ENCODE measurements at places on chromosomes 3 and 15.

DNA sequence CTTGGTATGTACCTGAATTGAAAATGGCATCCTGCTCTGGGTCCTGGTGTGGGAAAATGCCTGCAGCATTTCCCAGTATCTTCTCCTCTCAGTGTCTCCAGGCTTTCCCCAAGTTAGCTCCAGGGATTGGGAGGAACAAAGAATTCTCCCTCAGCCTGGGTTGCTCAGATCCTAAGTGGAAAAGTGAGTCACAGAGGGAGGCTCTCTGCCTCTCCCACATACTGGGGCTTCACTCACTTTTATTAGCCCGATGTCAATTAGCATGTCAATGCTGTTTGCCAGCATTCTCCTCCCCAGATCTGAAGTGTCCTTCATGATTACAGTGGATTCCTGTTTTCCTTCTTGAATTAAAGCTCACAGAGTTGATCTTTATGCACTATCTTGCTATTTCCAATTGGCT is 655.0 kb downstream of the EPHA3 start:
- no peak for DNase-seq

- DNase-seq = no peak
These were observed 42.9 kb downstream of the PCSK6 start for GRCh38 chr15:101446518-101447167.

DNA sequence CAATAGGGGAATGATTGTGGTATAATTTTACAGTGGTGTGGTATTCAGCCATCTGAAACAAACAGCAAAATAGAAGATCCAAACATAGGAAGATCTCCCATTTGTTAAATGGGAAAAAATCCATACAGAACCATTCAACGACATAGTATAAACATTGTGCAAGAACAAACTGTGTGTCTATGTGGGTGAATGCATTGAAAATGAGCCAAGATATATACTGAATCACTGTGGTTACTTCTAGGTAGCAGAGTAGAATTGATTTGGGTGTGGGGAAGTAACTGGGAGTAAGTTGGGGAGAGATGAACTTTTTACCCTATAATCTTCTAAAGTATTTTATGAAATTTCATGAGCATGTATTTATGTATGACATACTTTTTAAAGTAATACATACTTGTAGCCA is 123.1 kb upstream of the UMPS start:
- no peak for DNase-seq

DNA sequence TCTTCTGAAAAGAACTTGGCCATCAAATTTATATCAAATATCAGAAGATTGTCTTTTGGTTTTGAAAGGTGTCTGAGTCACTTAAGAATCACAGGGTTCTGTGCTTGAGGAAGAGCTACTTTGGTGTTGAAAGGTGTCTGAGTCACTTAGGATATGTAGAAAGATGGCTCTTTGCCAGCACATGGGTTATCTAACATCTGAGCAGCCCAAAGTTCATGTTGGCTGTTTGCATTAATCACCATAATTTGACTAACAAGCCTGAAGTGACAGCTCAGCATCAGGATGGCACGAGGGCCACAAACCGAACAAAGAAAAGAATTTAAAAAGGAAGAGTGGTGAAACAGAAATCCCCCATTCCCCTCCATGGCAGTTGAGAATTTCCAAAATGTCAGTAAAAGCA is 190.5 kb upstream of the CMC1 start:
- DNase-seq = no peak

DNA sequence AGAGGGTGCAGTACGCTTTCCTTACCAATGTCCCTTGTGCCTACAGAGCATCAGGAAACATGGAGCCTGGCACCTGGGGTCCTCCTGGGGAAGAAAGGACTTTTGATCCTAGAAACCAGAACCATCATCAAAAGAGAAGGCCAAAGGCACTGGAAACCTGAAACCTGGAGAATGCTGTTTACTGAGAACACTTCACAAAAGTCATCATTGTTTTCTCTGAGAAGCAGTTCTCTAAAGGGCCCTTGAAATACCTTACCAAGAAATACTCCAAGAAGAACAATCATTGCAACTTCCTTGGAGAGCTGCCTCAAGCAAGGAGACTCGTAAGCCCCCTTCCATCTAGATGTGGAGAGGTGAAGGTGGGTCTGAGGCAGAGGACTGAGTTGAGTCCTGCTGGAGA is 66.0 kb downstream of the TLE3 start:
- no peak for DNase-seq

GRCh38 chr3:132416161-132416560 is 1.1 kb upstream of the DNAJC13 start:
- DNase-seq = no peak

GRCh38 chr3:42157540-42158538 is 66.7 kb downstream of the TRAK1 start:
- DNase-seq = no peak

- no peak for DNase-seq
These were observed 160.7 kb downstream of the TAFA4 start for GRCh38 chr3:68771681-68772080.

DNA sequence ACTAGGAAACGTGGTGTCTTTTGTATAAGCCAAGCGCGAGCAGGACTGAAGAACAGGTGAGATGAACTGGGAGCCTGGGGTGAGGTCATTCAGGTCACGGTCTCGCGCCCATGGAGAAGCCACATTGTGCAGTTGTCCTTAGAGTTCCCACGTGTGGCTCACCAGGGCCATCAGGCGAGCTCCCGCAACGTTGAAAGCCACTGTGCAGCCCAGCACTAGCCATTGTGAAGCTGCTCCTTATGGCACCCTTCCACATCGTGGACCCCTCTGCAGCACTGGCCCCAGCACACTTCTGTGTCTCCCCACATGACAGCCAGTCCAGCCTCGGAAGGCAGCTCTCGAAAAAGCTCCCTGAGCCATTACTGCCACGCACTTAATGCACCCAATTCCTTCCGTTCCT is 7.6 kb upstream of the APBA2 start:
- DNase-seq = no peak

DNA sequence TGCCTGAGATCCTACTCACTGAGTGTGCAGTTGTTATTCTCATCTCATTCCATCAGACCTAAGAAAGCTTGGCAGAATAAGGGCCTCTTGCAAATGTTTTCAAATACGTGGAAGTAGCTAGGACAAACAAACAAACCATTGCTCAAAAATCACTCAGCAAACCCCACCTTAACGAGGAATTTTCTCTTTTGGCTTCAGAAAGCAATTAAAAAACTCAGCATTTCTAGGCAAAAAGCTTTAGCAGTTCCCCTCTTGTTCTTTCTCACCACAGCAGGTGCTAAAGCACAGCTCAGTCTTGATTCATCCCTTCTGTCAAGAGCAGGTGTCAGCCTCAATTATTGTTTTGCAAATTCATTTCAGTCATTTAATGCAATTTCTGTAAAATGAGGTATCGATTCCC is 58.6 kb upstream of the NUDT16 start:
- no peak for DNase-seq

- no peak for DNase-seq
These were observed 62.5 kb downstream of the CBLB start for GRCh38 chr3:105806359-105806758.

DNA sequence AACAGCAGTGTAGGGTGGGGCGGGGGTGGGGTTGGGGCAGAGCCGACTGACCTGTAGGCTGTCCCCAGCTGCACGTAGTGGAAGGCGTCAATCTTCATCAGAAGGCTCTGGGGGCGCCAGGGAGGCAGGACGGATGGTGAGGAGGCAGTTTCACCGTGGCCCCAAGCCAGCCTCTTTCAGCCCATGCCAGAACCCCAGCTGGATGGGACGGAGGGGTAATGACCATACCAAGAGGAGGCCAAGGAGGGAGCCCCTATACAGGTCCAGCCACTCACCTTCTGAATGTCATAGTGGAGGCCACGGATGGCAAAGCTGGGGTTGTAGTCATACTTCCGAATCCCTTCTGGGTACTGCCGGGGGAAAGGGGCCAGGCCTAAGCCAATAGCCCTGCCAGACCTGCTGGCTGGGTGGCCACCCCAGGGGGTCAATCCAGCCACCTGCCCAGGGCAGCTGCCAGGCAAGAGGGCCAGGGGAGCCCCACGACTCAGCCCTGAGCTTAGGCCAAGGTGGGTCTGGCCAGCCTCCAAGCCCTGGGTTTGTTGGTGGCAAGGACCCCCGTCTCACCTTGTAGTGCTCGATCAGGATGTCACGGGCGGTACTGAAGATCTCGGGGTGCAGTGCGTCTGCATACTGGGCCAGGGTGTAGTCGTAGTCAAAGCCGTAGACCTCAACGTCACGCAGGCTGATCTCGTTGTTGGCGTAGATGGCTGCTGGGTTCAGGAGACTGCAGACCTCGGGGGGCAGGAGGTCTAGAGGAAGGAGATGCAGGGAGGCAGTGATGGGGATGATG is 4.9 kb downstream of the NT5DC2 start:
- no peak for DNase-seq

- DNase-seq = no peak
These were observed 17.1 kb downstream of the VIPR1 start for GRCh38 chr3:42519568-42519962.

- DNase-seq = no peak
These were observed 334.3 kb downstream of the UNC13C start for GRCh38 chr15:54312528-54312927.

DNA sequence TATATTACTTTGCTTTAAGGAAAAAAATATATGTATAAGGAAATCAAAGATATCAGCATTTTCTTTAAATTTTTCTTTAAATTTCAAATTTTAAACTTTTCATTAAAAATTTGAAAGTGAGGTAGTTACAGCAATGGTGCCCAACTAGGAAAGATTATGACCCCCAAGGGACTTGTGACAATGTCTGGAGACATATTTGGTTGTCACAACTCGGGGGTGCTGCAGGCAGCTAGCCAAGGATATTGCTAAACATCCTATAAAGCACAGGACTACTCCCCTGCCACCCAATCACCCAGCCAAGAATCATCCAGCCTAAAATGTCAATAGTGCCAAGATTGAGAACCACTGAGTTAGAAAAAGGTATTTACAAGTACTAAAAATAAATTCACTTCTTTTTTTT is 57.3 kb downstream of the SLC4A7 start:
- DNase-seq = no peak

GRCh38 chr3:53140847-53141845 is 10.9 kb upstream of the RFT1 start:
- no peak for DNase-seq

DNA sequence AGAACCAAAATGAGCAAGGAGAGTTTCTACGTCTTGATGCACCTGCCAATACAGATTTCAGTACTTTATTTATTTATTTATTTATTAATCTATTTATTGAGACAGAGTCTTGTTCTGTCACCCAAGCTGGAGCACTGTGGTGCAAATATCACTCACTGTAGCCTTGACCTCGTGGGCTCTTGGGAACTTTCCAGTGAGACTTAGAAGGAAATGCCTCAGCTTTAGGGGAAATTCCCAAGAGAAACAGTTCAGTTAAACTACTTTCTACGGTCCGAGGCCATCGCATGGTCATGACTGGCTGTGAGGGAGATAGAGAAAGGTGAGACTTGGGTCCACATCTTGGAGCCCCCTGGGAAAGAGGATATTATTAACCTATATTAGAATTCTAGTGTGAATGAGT is 47.0 kb upstream of the HERC1 start:
- DNase-seq = no peak

DNA sequence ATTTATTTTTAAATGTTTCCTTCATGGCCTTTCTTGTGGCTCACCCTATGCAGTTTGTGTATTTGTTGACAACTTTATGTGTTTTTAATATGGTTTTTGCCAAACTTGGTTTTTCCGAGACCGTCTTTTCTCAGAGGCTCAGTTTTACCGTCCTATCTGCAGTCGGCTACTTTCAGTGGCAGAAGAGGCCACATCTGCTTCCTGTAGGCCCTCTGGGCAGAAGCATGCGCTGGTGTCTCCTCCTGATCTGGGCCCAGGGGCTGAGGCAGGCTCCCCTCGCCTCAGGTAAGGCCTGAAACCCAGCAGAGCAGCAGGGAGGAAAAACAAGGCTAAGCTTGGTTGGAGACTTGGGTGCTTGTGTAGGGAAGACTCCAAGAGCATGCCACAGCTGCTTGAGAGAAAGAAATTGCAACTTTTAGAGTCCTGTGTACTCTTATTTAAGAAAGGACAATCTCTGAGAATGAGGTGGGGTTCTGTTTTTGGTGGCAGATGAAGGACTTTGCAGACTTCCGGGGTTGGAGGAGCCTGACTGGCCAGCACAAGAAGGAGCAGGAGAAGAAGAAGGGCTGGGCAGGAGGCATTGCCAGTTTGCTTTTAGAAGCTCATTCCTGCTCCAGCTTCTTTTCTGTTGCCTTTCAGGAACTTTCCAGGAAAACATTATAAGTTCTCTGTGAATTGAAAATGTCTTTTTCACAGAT is at the start of gene TIGIT:
TIGIT (plus strand) TSS at position 191 of the 698 bp plus-strand sequence; CDS start at position 225, 34 bp downstream.
- no peak for DNase-seq

- DNase-seq = peak; percentile 13
These were observed 70.7 kb downstream of the RPLP1 start for GRCh38 chr15:69523010-69524001.

- no peak for DNase-seq
These were observed 462.3 kb upstream of the SGO1 start for GRCh38 chr3:20648294-20648693.

- no peak for DNase-seq
These were observed 219.3 kb upstream of the CTNNB1 start for GRCh38 chr3:40979962-40980361.

DNA sequence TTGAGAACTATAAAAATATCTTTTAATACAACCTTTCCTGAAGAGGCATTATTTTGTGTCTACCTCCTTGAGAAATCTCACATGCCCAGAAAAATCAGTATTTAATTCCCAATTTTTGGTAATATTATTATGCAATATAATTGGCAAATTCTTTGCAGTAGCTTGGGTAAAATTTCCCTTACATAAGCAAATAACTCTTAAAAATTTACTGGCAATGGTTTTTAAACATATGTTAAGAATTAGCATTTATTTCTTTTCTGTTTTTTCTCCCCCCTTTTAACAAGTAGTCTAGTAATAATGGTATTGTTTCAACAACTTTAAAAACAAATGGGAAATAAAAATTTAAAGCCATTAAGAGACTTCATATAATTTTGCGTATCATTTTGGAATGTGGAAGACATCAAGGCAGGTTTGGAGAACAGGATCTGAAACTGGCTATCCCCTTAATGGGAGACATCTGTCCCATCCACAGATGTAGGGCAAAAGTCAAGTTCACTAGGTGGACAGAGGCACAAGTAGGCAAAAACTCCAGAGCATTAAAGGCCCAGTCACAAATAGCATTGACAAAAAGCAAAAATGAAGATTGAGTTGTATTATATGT is 89.6 kb upstream of the AADACL2 start:
- DNase-seq = no peak

- no peak for DNase-seq
These were observed 665.2 kb downstream of the DIPK2A start for GRCh38 chr3:144636833-144637232.
